ENCODE measurements at places on chromosomes 4 and X.

- no peak for DNase-seq
Observed at GRCh38 chrX:119541188-119541587, 24.0 kb downstream of the STEEP1 start.

- DNase-seq, result no peak
Observed at GRCh38 chr4:33226783-33227182, 2506.6 kb downstream of the PCDH7 start.

DNA sequence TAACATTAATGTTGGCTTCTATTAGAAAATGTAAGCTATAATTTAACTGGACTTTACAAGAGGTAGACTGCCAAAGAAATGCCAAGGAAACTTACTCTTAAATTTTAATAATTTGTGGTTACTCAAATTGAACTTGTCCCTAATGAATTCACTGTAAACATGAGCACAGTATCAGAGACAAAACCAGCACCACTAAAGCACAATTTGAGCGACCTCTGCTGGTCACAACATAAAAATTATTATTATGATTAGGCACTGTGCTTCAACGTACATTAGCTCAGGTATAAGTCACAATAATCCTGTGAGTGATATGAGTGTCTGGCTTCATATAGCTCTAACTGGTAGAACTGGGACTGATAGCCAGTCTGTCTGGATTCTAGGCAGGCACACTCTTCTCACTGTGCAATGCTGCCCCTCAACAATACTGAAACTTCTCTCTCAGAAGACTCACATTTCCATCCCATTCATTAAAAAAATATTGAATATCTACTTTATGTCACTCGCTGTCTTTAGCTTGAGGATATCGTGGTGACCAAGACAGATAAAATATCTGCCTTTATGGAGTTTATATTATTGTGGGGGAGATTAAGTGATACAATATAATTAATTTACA is 8.0 kb downstream of the NUDT6 start:
- DNase-seq, result no peak

DNA sequence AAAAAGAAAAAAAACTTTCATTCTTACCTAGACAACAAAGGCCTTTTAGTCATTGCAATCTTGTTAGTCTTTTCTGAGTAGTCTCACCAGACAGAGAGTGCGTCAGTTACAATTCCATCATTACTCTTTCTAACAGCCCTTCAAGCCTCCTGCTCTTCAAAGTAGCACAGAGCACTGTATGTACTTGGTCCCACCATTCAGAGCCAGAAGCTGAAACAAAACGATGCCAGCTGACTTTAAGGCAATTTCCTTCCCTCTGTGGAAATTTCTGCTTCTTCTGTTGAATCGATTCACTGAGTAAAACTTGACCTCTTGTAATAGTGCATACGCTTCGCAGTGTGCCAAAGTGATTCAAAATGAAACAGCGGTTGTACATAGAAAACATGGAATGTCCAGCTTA is 57.7 kb upstream of the TENM3 start:
- DNase-seq, result no peak

- no peak for DNase-seq
Observed at GRCh38 chr4:107283587-107284559, 247.8 kb upstream of the DKK2 start.

DNA sequence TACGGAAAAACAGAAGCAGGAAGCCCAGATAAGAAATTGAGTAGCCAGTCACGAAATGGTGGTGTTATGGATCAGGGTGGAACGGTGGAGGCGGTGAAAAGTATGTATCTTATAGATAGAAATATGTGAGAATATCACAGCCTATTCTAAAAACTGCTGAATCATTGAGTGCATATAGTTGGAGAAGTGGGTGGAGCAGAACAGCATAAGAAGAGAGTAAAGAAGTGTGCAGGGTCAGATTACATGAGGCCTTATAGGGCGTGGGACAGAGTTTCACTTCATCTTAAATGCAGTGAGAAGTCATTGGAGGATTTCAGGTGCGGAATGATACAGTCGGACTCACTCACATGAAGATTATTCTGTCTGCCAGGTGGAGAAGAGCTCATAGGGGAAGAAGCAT is 293.1 kb downstream of the TRIML1 start:
- DNase-seq, result no peak

DNA sequence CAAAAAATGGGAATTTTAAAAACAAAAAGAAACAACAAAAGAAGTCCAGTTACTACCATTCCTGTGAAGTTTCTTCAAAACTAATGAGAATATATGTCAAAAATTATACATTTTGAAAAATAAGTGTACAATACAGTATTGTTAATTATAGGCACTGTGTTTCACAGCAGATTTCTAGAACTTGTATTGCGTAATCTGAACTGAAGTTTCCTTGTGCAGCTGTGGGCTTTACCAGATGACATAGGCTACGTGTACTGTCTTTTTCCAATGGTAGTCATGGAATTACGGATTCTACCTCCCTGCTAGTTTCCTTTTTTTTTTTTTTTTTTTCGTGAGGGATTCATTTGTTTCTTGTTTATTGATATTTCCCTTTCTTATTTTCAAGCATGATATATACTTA is 113.8 kb upstream of the GABRA2 start:
- DNase-seq, result no peak

DNA sequence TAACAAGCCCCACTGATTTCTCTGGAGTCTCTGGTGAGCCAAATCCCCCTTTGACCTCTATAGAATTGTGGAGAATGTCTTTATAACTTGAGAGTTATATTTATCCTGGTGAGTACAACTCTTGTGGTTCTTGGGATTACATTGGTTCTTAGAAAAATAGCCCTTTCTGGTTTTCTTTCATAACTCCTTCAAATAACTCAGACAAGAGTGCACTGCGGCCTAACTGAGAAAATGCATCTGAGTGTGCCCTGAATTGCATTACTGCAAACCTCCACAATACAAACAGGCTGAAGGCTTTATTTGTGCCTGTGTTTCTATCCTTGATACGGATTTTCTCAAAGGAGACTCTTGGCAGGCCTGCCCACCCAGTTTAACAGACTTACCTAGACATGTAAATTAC is 2.7 kb downstream of the BEX3 start:
- DNase-seq, result no peak

- DNase-seq, result no peak
Observed at GRCh38 chrX:153939573-153939972, 4.7 kb upstream of the NAA10 start.

DNA sequence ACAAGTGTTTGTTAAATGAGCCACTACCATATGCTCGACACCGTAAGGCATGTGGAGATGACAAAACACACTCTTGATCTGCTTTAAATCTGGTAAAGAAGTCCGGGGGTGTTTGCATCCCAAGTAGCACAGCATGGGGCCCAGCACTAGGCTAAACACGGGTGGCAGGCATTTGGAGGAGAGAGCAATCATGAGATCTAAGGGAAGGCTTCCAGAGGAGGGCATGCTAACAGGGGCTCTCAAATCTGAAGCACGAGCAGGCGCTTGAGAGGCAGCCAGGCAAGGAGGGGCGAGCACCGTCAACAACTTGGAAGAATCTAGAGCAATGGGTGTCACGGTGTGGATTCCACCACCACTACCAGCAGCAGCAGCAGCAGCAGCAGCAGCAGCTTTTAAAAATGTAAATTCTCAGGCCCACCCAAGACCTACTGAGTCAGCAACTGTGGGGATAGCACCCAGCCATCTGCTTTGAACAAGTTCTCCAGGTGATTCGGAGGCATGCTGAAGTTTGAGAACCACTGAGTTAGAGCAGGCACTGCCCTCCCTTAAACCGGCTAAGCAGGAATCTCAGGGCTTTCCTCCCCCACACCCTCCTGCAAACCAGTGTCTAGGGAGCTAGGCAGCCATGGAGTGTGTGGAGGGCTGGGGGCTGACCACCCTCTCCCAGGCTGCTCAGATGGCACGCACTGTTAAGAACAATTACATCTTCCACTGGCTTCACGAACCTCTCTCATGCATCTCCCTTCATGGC is 70.2 kb upstream of the MAP3K15 start:
- no peak for DNase-seq

DNA sequence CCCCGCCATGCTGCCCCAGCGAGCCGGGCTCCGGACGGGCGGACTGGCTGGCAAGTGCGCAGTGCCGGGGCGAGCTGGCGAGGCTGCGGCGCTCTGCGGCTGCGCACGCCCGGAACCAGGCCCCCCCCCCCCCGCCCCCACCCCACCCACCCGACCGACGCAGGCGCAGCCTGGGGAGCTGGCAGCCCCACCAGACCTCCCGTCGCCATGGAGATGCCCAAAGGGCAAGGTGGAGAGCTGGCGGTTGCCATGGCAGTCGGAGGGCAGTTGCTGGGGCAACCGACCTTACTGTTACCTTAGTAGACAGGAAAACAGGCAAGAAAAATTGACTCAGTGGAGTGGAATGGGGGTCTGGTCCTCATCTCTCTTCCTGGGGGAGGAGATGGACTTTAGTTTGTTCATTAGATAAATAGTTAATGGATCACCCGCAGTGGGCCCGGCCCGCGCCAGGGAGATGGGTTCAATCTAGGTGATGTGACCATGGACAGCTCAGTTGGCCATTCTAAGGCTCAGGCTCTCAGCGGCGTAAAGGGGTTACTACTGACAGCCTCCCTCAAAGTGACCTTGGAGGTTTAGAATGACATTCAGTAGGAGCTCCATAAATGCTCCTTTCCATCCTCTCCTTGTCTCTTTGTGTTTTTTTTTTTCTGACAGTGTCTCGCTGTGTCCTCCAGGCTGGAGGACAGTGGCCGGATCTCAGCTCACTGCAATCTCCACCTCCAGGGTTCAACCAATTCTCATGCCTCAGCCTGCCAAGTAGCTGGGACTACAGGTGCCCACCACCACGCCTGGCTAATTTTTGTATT is at the start of gene PCSK1N:
TSS of gene PCSK1N (minus strand) at position 87 of the 806 bp plus-strand sequence. CDS start at position 9, 78 bp downstream.
- DNase-seq, result no peak
